CD14-positive monocyte (primary cell): ENCODE measurements at places on chromosomes 12 and 14. TPM values are rescaled to one million over a fixed set of nuclear protein-coding genes. Genes with fewer than 3 reads are reported as not detected.

Gene GPD1
- polyA plus RNA-seq, result not detected

Gene CPM
- polyA plus RNA-seq, result 32.4 TPM

Gene PPP1R36
- not detected in 2 replicates for polyA plus RNA-seq

Gene TAS2R46
- polyA plus RNA-seq, result not detected

Gene TOMM20L
- not detected for polyA plus RNA-seq

Gene TBX5
- not detected for polyA plus RNA-seq

Gene KRT86
- not detected in 2 replicates for polyA plus RNA-seq

Gene TSPAN19
- polyA plus RNA-seq, result not detected

DNA sequence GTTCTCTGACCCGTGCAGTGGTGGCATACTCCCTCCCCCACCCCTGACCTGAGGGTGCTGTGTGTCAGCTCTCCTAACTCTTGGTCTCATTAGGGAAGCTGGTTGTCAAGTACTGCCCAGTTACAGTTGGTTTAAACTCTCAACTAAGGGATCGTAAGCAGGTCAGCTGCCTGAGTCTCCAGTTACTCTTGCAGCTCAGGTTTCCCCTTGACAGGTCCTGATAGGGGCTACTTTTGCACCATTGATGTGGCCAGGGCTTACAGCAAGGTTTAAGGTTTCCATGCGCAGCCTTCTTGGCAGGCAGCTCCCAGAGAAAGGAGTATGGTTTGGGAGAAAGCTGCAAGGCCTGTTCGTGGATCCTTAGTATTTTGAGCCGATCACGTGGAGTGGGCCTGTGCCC is 74.5 kb downstream of the ETV6 start:
- DNase-seq, result no peak

- DNase-seq, result no peak
Measured at GRCh38 chr12:9244894-9245293, 36.7 kb upstream of the PZP start.

- DNase-seq, result peak; percentile 80
Measured at GRCh38 chr12:6229224-6230218, 29.3 kb downstream of the CD9 start.

DNA sequence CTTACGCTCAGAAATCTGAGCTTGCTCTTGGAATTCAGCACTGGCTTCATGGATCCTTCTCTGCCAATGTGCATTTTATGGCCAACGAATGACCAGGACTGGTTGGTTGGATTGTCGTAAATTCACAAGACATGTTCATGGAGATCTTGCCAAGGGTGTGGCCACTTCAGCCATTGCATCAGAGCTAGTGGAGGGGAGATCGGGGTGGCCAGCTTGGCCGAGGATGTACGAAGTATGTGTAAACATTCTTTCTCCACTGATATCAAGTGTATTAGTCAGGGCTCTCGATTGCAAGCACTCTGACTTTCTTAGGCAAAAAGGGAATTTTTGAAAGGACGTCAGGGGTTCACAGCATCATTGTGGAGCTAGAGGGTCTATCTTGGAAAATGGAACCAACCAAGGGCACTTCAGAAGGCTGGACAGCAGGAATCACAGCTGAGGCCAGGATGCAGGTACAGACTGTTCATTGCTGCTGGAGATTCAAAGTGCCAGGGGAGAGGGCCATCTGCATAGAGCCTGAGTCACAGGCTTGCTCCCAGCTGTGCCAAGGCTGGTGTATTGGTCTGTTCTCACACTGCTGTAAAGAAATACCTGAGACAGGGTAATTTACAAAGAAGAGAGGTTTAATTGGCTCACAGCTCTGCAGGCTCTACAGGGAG is 32.9 kb upstream of the ADGRD1 start:
- no peak for DNase-seq

DNA sequence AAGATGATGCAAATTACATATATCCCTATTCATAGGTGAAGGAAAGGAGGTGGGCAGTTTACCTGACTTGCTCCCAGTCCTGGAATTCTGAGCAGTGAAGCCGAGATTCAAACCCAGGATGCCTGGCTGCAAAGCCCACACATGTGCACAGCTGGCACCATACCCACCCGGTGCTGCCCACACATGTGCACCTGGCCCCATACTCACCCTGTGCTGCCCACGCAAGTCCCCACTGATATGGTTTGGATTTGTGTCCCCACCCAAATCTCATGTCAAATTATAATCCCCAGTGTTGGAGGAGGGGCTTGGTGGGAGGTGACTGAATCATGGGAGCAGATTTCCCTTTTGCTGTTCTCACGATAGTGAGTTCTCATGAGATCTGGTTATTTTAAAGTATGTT is 179.2 kb upstream of the C14orf180 start:
- DNase-seq, result no peak

DNA sequence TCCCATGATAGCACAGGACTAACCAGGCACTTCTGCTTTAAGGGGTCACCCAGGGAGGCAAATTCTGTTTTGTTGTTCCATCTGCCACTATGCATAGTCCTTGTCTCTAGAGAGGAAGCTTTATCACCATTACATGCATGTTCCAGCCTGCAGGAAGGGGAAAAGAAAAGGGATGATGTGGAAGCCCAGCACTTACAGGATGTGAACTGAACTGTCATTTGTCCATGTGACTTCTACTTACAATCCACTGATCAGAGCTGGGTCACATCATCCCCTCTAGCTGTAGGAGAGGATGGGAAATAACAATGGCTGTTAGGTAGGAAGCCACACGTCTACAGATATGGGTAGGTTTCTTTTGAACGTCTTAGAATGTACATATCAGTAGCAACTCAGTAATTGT is 203.1 kb downstream of the PTPRO start:
- no peak for DNase-seq

DNA sequence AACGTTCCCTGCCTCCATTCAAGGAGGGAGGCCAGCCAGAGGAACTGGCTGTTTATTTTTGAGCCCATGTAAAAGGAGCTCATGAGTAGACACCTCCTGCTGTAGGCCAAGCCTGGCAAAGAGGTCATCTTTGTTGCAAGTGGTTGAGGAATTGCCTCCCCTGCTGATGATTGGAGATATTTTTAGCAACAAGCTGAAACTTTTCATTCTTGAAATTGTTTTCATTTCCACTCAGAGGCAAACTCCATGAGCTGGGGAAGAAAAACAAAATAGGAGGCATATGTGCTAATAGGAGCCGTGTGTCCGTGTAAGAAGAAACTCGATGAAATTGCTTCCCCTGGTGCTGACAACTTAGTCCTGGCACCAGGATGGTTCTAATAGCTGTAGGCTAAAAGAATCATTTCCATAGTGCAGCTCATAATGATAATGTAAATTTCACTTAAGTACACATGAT is 440.1 kb upstream of the FAR2 start:
- DNase-seq, result no peak

DNA sequence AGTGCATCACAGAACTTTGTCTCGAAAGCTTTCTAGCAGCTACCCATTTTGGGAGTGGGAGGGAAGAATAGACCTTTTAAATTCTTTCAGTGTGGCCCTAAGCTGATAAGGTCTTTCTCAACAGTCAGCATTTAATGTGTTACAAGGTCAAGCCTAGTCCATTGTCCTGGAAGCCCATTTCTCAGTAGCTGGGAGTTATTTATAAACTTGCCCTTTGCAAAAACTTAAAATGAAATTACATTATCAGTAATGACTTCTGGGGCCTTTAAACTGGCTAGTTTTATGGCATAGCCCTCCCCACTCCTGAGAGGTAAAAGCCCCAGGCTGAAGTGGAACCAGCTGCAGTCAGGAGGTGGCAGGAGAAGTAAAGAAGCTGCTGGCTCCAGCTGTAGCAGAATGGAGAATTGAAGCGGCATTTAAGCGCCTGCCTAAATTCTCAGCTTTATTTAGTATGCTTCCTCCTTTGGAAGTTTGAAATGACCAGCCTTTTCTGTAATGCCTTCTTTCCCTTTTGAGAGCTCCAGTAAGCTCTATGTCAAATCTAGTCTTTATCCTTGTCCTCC is 12.4 kb downstream of the COPZ1 start:
- peak; percentile 23 for DNase-seq

GRCh38 chr12:12720672-12721161 is 3.5 kb downstream of the CDKN1B start:
- DNase-seq, result no peak

DNA sequence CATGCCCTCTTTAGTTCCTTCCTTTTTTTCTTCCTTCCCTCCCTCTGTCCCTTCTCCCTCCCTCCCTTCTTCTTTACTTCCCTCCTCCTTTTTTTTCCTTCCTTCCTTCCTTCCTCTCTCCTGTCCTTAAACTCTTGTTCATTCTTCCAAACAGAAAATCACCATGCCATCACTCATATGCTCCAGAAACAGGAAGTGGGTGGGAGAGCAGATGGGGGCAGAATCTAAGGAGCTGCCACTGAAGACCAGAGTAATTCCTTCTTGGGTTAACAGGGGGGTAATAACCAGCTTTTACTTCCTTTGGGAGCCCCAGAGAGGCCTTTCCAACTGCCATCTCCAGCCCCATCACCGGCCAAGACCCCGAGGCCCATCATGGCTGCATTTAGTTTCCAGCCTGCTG is 51.2 kb downstream of the SVOP start:
- no peak for DNase-seq

DNA sequence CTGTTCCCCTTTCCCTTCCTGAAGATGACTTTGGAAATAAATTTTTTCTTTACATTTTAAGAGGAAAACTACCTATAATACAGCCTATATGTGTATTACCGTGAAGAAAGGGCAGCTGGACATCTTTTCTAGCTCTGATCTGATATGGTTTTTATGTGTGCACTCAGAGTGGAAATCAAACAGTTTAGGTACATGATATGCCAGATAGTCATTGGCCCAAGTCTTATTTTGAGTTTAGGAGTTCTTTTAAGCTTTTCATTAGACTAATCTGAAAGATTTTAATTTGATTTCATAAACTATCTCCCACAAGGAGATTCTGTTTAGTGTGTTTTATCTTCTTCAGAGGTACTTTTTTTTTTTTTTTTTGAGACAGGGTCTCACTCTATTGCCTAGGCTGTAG is 48.8 kb downstream of the KIAA0586 start:
- DNase-seq, result no peak

DNA sequence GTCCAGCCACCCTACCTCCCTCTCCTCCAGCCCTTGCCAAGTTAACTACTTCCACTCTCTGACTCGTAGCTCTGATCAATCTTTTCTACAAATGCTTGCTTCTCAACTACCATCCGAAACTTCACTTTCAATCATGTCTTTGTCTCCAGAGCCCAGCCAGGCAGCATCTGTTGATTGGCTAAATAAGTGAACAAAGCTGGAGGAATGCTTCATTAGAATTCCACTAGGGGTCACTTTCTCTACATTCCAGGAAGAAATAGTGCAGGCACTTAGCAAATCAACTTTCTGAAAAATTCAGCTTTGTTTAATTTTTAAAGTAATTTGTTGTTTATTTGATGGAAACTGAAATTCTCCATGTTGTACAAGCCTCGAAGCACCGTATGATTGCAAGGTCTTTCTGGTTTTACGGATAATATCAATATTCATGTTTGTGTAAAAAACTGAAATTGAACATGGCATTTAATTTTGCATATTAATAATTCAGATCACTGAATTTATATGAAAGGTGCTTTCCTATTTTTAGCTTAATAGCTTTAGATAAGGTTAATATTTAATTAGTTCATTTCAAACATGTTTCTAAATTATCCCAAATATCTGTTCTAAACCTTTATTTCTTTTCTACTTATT is 32.4 kb upstream of the HELB start:
- DNase-seq, result peak; percentile 55
